Keratinocyte (primary cell): ENCODE measurements at places on chromosomes 5 and 9. TPM values are rescaled to one million over a fixed set of nuclear protein-coding genes. Genes with fewer than 3 reads are reported as not detected.

DNA sequence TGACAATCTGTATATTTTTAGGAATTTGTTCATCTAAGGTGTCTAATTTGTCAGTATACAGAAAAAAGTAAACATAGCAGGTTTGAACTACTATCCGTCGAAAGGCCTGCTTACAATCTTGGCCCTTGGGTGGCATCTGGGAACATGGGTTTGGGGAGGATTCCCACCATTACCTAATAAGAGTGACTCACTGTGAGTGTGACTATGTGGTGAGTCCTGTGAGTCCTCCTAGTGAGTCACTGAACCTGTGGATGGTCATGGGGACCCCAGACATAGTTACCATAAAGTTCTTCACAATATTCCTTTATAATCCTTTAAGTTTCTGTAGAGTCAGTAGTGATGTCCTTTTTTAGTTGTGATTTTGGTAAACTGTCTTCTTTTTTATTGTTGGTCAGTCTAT lies 37.0 kb downstream of the RNF130 start:
- DNase-seq = no peak

The LHX3 gene
- polyA plus RNA-seq = not detected in 3 replicates

DNA sequence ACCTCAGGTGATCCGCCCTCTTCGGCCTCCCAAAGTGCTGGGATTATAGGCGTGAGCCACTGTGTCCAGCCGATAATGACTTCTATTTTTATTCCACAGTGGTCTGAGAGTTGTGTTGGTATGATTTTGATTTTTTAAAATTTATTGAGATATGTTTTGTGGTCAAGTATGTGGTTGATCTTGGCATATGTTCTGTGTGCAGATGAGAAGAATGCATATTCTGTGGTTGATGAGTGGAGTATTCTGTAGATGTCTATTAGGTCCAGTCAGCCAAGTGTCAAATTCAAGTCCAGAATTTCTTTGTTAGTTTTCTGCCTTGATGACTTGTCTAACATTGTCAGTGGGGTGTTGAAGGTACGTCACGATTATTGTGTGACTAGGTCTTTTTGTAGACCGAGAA lies 338.2 kb upstream of the TARS1 start:
- DNase-seq = no peak

GRCh38 chr9:129746092-129746777 lies 6.6 kb downstream of the PTGES start:
- no peak for DNase-seq

GRCh38 chr9:114154600-114155102 lies 686 bp upstream of the COL27A1 start:
- no peak for DNase-seq

DNA sequence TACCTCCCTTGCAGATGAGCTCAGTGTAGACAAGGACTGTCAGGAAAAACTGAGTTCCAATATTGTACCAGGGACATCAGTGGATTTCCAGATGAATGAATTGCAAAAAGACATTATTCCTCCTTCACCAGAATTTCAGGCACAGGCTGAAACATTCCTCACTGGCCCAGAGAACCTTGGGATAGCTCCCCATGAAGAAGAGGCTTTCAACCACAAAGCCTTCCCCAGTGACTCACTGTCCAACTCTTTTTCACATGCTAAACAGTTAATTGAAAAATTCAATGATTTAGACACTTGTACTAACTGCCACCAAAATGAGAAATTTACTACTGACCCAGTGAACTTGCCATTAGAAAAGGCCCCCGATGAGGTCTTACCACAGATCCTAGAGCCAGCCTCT lies 144.5 kb downstream of the UNC13B start:
- no peak for DNase-seq

DNA sequence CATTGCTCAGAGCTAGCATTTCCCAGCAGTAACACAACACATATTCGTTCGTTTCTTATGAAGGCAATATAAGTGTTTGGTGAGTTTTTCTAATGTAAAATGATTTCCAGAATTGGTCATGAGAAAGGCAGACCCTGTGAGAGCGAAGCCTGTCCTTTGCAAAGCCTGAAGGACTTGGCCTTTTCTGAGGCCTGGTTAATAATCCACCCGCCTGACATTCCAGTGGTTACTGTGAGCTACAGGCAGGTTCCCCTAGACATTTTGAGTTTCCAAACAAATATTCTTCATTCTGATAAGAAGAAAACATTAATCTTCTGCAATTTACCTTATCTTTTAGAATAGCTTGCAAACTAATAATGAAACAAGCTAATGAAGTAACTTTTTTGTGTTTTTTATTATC lies 38.0 kb downstream of the ADAMTS16 start:
- no peak for DNase-seq

GRCh38 chr9:97830884-97831829 lies 21.9 kb upstream of the FOXE1 start:
- no peak for DNase-seq

The PCDHGA7 gene
- polyA plus RNA-seq = 0.13 to 0.24 TPM (median 0.14 TPM) in 3 replicates

GRCh38 chr5:53479045-53479589 lies 1.3 kb upstream of the FST start:
- DNase-seq = no peak

The TAF1L gene
- 0.01 TPM in 1 of 3 replicates, not detected in the others for polyA plus RNA-seq

- no peak for DNase-seq
These were observed 19.7 kb upstream of the SPZ1 start for GRCh38 chr5:80300125-80300524.

GRCh38 chr9:394347-395052 lies 179.8 kb downstream of the DOCK8 start:
- no peak for DNase-seq

The TMEM171 gene
- polyA plus RNA-seq = 8.7 to 10.3 TPM (median 8.8 TPM) in 3 replicates

The ARL10 gene
- polyA plus RNA-seq = 0.70 to 2.4 TPM (median 1.6 TPM) in 3 replicates

GRCh38 chr9:89305868-89306267 lies 5.1 kb upstream of the CKS2 start:
- DNase-seq = no peak

The FOXD4L5 gene
- 0.01 to 0.04 TPM in 2 of 3 replicates, not detected in the other for polyA plus RNA-seq

The F12 gene
- 6.0 to 11.2 TPM (median 7.7 TPM) in 3 replicates for polyA plus RNA-seq

The ADGRD2 gene
- polyA plus RNA-seq = 0.04 TPM in 1 of 3 replicates, not detected in the others

- DNase-seq = no peak
These were observed 420.8 kb downstream of the CHSY3 start for GRCh38 chr5:130324953-130325671.

The FBXO38 gene
- 15.8 to 30.4 TPM (median 26.8 TPM) in 3 replicates for polyA plus RNA-seq

DNA sequence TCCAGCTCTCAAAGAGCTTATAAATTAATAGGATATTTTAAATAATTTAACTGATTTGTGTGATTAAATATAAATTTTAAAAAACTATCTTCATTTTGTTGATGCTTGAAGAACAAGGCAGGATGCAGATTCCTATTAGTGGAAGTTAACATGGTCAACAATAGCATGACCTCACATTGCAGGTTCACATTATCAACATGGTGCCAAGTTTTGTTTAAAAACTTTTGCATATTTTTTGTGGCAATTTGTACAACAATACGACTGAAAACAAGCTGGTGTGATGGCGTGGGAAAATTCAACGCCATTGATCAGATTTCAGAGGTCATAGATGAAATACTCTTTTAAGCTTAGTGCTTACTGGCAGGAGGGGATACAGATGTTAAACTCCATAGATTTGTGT lies 114.1 kb upstream of the MYO10 start:
- no peak for DNase-seq

- DNase-seq = no peak
These were observed 41.8 kb downstream of the TNFSF8 start for GRCh38 chr9:114888607-114889006.

DNA sequence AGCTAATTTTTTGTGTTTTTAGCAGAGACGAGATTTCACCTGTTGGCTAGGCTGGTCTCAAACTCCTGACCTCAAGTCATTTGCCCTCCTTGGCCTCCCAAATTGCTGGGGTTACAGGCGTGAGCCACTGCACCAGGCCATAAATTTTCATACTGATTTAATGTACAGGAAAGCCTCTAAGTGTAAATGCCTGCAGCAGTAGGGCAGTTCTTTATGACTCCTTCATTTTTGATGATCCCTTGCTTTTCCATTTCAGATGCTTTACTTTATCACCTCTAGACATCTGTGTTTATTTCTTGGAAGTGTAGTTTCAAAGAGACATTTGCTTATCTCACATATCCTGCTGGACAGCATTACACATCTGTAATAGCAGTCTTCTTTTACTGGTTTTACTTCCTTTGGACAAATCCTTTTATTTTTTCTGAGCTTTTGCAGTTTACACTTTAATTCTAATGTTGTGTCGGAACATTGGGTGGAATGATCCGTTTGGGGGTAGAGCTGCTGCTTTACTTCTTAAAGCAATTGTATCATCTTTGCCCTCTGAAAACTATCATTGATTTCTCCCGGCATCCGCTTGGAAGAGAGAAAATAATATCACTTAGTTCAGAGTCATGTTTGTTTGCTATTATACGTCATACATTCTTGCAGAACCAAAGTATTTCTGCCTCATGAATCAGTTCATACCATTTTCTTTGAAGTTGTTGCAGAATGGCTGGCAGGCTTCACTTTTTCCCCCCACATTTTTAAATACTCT lies 36.0 kb downstream of the SCGB3A1 start:
- DNase-seq = no peak

DNA sequence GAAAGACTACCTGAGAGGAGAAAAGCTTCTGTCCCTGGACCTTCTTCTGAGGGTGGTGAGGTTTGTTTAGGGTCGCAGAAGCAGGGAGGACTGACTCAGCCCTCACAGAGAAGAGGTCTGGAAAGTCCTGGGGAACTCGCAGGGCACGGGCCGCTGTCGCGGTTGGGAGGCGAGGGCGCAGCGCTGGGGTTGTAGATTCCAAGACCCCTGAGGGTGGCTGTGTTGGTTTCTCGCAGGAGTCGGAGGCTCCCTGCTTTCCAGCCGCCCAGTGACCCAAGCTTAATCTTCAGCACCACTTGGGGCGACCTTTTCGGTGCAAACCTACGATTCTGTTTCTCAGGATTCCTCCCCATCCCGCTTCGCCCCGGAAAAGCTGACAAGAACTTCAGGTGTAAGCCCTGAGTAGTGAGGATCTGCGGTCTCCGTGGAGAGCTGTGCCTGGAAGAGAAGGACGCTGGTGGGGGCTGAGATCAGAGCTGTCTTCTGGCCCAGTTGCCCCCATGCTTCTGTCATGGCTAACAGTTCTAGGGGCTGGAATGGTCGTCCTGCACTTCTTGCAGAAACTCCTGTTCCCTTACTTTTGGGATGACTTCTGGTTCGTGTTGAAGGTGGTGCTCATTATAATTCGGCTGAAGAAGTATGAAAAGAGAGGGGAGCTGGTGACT lies 482 bp downstream of the SLC27A6 start:
- no peak for DNase-seq

The AIF1L gene
- 1.0 to 2.6 TPM (median 1.5 TPM) in 3 replicates for polyA plus RNA-seq

DNA sequence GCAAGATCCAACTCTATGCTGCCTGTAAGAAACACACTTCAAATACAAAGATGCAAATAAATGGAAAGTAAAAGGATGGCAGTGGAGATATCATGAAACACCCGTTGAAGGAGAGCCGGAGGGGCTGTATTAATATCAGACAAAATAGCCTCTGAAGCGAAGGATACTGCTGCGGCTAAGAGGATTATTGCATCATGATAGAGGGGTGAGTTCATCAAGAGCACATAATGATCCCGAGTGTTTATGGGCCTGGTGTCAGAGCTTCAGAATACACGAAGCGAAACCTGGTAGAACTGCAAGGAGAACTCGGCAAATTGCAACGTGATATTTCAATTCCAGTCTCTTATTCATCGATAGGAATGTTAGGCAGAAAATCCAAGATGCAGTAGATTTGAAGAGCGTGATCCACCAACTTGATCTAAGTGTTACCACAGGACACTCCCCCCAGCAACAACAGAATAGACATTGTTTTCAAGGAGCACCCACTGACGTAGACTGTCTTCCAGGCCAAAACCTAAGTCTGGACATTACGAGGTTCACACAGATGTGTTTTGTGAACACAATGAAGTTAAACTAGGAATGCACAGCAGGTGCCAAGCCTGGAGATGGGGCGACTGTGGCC lies 27.7 kb upstream of the QSOX2 start:
- DNase-seq = no peak

The PPP1R26 gene
- 4.3 to 4.7 TPM (median 4.5 TPM) in 3 replicates for polyA plus RNA-seq

GRCh38 chr9:126043681-126044080 lies 282.9 kb upstream of the MVB12B start:
- no peak for DNase-seq
